ENCODE measurements at places on chromosomes 1 and 21.

DNA sequence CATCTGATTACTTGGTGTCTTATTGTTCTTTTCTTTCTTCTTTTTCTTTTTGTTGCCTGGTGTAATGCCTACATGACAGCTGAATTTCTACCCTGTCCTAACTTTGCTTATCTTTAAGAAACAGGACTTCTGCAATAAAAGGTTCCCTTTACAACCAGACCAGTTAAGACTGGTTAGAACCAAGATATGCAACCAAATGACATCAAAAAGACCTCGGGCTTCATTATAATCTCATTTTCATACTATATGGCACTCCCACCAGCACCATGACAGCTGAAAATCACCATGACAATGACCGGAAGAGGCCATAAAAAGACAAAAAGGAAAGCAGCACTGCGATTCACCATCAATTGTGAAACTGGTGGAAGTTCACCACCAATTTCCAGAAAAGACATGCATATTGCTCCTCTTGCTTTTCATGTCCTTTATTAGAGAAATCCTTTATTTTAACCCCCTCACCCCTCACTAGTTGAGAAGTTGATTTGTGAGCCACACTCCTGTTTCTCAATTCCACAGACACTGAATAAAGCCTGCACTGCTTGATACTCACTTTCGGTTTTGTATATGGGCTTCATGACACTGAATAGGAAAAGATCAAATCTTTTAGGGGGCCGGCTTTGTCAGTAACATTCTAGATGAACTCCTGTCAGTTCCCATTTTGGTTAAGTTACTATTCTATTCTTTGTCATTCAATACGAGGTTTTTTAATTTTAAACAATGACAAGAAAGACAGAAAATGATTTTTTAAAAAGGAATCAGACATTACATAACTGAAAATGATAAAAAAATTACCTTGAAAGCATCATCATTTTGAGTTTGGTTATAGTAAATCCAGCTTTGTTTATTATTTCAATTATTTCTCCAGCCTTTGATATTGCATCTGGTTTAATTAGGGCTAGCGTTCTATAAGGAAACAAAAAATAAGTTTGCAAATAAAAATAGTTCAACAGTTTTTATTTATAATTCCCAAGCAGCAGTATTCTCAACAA, 58.1 kb downstream of the NME7 start:
- no peak for DNase-seq

DNA sequence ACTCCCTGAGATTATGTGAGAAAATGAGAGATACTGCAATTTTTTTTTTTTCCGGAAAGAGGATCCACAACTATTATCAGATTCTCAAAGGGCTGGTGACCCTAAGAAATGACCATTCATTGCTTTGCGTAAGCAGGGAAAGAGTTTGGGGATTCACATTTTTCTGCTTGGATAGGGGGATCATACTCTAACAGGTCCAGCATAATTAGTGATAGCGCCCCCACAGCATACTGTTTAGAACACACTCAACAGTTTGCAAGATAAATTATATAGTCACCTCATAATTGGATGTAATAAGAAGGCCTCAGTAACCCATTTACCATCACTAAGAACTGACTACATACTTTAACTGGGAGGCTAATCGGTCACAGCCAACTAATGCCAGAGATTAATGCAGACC, 1.9 kb downstream of the CCT3 start:
- DNase-seq: no peak

DNA sequence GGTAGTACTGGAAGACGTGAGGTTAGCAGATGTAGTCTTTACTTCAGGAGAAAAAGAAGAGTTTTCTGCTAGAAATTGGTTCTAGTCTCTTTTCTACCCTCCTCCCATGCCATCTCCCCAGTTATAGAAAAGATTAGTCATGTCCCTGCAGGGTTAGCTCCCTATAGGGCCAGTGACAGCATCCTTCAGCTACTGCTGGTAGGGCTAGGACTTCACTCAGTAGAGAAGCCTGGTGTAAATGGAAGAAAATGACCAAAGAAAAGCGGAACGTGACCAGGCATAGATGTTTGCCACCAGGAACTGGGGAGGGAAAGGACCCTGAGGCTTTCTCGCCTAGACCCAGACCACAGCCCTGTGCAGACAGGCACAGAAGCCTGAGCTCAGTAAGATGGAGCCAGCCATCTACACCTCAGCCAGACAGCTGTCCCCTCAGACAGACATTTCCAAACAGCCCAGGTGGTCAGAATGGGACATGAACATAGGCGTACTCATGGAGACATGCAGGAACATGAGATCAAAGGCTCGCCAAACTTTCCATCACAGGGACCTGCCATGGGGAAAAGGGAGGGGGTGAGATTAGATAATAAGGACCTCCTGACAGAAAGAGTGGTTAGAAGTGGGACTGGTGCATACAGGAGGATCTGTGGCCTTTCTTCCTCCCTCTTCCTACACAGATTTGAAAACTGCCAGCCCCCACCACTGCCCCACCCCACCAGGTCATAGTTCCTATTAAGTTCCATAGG, 23.5 kb upstream of the SLAMF9 start:
- no peak for DNase-seq

DNA sequence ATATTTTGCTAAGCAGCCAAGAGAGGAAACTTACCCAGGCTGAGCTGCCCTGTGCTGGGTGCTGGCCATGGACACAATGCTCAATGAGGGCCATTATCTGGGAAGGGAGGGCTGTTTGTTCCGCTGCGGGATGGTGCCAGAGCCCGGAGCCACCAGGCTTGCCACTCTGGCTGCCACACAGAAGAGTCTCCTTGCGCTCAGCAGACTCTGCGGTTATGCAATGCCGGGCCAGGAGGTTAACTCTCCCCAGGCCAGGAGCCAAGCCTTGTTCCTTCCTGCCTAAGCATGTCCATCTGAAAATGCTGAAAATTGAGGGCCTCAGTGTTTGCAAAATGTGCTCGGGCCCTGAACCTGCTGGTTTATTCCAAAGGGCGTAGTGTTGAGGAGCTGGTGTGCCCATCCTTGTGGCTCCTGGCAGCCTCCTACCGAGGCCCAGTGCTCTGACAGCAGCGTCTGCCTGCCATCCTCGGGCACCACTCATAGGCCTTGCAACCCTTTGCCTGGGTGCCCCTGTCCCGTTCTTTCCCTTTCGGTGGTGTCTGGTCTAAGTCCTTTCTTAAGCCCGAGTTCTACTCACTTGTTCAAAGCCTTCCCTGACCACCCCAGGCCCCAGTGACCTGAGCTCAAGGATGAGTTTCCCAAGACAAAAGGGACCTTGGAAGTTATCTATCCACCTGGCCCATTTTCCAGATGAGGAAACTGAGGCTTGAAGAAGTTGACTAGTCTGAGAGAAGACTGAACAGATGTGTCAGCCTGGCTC, 133.8 kb upstream of the EDN2 start:
- peak; percentile 40 for DNase-seq

DNA sequence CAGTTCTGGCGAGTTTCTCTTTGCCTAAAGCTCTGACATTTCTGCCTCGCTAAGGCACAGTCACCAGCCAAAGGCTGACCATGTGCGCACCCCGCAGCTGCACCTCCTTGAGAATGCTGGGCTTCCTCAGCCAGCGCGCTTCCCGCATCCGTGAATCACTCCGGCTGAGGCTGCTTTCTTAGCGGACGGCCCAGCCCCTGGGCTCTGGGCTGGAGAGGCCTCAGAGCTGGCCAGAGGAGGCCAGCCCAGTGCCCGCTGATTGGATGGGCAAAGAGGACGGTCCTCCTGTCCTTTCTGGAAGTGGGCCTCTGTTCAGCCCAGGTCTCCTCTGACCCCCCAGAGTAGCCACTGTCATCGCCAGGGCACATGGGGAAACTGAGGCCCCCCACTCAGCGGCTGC, 56.1 kb downstream of the PRDM16 start:
- DNase-seq: no peak

- DNase-seq: no peak
Measured at GRCh38 chr1:74847715-74848114, 114.8 kb downstream of the TYW3 start.

DNA sequence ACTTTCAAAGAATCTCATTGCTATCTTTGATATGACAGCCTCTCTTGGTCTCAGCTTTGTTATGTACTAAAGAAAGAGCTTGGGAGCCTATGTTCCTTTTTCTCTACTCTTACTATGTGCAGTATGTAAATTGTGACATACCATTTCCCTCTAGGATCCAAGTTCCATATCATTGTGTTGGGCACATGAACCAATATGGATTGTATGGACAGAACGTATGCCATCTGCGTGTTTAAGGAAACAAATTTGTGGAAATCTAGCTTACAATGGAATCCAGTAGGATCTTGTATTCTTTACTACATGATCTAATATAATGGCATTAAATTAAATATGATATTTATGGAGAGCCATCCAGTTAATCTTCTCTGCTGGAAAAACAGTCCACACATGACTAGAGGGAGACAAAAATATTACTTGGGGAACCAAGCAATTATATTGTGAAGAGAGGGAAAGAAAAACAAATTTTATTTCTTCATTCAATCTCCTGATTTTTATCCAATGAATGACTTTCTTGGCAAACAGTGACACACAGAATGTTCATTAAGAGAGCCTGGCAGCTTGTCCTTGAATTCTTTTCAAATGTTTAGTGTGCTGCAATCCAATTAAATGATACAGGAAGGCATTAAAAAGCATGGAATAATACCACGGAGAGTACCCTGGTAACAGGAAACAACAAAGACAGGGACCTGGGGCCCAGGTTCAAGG, 106.5 kb upstream of the DAB1 start:
- DNase-seq: no peak

DNA sequence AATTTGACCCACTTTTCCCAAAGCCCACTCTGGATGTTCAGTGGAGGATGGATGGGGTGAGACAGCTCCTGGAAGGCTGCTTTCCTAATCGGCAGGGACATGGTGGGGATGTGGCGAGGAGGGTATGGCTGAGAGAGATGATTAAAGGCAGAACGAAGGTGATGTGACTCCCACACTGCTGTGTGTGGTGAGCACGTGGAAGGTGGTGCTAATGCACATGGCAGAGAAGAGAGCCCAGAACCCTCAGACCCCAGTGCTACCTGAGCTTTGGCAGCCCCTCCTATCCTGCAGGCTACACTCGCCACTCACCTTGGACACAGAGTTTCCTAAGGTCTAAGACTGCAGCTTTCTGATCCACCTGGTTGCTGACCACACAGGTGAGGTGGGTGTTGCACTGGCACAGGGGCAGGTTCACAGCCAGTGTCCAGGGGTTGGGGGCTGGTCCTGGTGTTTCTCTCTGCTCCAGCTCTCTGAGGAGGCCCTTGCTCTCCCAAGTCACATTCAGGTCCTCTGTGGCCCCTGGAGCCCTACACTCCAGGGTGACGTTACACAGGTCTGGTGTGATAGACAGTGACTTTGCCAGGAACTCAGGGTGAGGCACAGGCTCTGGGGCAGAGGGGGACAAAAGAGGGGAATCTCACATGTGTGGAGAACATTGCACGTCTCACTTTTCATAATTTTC, 151.4 kb upstream of the ETV3 start:
- no peak for DNase-seq

GRCh38 chr1:207959141-207959825, 48.4 kb upstream of the CD34 start:
- peak; percentile 68 for DNase-seq

- no peak for DNase-seq
Measured at GRCh38 chr1:7698641-7699040, 72.5 kb upstream of the VAMP3 start.

GRCh38 chr1:2783069-2783434, 18.4 kb downstream of the TTC34 start:
- no peak for DNase-seq

GRCh38 chr1:87515781-87516180, 187.1 kb downstream of the LMO4 start:
- DNase-seq: no peak

DNA sequence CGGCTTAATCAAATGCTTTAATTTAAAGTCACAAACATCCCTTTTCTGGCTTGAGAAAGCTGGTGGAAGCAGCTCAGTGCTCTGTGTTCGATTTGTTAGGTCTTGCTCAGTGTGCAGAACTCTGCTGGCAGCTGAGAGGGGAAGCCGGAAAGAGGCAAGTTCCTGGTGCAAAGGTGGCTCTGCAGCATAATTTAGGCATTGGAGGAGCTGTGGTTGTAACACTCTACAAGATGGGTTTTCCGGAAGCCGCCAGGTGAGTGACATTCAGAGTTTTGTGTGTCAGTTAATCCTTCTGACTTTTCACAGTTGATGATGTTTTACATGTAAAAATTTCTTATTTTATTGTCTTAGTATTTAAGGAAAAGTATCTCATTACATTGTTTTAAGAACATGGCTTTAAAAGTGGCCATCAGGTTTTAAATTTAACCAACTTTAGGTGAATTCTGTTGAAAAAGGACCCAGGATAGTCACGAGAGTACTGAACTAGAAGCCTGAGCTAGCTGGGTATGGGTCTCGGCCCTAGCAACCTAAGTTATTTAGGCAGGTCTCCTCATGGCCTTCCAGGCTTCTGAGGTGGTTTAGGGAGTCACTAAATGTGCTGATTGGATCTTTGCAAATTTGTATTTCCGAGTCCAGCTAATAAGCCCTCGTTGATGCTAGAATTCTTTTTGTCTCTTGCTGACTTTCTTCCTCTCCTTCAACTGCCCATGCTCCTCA, 47.1 kb upstream of the PODN start:
- DNase-seq: peak; percentile 72

GRCh38 chr1:75317976-75318375, 183.8 kb downstream of the LHX8 start:
- DNase-seq: no peak

- no peak for DNase-seq
Measured at GRCh38 chr1:226738995-226739695, at the start of gene ITPKB. TSS of gene ITPKB (minus strand) at chr1:226739282. CDS start at chr1:226737458, 1,824 bp downstream.

DNA sequence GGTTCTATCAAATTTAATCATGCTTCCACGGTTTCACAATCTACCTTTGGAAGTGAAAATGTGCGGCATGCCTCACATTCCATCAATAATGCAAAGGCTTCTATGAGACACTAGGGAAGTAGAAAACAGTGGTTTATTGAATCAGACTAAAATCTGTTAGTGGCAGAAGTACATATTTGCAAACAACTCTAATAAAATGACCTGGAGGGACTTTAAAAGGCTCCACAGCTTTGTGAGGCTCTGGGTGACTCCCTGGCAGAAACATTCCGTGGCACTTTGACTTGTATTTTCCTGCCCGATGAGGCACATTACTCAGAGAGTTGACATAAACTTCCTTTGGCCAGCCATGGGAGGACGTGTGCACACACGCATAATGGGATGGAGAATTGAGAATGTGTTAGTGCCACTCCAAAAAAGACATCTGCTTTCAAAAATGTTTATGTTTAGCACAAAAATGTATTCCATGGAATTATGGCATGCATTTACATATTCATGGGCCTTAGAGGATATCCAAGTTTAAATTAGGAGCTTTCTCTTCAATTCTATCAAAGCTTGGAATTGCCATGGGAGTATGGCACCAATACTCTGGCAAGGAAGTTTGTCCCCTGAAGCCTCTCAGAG, 60.0 kb upstream of the SSX2IP start:
- no peak for DNase-seq
